ENCODE measurements at places on chromosomes 1 and 21. TPM values are rescaled to one million over a fixed set of nuclear protein-coding genes. Genes with fewer than 3 reads are reported as not detected.

Gene LCA5L
- polyA plus RNA-seq, result 7.0 TPM

Gene SOX13
- polyA plus RNA-seq, result 49.9 TPM

DNA sequence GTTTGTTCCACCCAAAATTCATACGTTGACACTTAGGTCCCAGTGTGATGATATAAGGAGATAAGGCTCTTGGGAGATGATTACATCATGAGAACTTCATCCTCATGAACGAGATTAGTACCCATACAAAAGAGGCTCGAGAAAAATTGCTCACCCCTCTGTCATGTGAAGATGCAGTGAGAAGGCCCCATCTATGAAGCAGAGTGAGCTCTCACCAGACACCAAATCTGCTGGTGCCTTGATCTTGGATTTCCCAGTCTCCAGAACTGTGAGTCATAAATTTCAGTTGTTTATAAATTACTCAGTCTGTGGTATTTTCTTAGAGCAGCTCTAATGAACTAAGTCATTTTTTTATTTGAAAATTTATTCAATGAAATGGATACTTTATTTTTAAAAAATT lies 42.6 kb upstream of the USP25 start:
- DNase-seq, result no peak

- DNase-seq, result peak; percentile 76
These were observed 76.6 kb downstream of the RGL1 start for GRCh38 chr1:183881387-183882131.

- DNase-seq, result no peak
These were observed 70.8 kb downstream of the SLC9A1 start for GRCh38 chr1:27084107-27084506.

GRCh38 chr1:61293197-61293596 lies 210.8 kb downstream of the NFIA start:
- DNase-seq, result no peak
